ENCODE measurements at places on chromosomes 11 and 22.

DNA sequence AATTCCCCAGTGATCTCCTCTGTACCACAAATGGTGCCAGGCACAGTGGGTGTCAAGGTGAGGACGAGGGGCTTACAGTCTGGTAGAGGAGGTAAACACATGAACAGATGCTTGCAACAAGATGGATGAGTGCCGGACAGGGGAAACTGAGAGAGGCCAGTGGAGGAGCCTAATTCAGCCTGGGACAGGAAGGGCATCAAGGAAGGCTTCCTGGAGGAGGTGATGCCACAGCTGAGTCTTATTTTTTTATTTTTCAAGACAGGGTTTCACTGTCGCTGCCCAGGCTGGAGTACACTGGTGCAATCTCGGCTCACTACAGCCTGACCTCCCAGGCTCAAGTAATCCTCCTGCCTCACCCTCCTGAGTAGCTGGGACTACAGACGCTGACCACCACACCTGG lies 18.8 kb upstream of the NEFH start:
- no peak for DNase-seq

DNA sequence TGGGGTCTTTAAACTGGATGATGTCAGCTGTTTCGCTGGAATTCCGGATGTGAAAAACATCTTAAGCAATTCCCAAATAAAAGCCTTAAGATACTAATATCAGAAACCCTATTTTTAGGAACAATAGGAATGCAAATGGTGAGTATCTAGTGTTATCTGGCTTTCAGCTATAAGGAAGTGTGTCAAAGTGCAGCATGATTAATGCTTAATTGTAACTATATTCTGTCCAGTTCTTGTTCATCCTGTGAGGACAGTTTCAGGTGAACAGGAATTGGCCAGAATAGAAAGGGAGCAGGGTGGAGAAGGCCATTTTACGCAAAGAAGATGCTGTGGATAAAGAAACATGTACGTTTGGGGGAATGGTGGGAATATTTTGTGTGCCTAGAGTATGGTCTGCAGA lies 108.2 kb downstream of the RASSF10 start:
- no peak for DNase-seq

DNA sequence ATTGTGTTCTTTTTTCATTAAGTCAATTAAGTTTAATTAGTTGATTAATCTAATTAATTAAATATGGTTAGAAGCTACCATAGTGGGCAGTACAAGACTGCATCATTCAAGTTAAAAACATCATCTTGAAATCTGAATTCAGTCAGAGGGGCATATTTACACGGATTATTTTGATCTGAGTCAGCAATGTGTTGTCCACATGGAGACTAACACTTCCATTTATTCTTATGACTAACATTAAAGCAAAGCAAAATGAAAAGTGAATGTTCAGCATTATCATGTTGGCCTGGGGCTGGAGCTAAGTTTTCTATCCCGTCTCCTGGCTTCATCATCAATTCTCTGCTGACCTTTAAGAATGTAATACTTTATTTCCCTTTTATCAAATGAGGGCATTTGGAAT lies 17.3 kb downstream of the FLI1 start:
- no peak for DNase-seq

- DNase-seq: no peak
These were observed 12.4 kb downstream of the TTC38 start for GRCh38 chr22:46280063-46280817.

DNA sequence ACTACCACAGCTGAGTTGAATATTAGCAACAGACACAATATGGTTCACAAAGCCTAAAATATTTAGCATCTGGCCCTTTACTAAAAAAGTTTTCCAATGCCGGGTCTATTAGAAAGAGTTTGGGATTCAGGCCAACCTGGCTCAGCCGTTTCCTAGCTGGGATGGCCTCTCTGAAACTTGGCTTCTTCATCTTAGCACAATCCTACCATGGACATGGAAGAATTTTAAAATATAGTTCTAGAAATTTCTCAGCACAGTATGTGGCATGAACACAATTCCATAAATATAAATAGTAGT lies 103.8 kb downstream of the RRAS2 start:
- DNase-seq: no peak

All from T1000 (cell line).